ENCODE measurements at places on chromosomes 4 and X.

DNA sequence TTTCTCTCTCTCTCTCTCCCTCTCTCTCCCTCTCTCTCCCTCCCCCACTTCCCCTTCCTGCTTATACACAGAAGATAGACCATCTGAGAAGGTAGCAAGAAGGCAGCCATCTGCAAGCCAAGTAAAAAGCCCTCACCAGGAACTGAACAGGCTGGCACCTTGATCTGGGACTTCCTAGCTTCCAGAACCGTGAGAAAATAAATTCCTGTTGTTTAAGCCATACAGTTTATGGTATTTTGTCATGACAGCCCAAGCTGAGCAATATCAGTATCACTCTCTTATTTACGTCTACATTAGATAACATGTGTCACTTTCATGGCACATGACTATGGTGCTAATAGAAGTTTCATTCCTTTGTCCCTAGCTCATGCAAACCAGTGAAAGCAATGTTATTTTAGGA, 581.1 kb downstream of the INPP4B start:
- peak; percentile 75 for DNase-seq

- no peak for DNase-seq
Measured at GRCh38 chr4:84470204-84470785, 28.8 kb downstream of the NKX6-1 start.

DNA sequence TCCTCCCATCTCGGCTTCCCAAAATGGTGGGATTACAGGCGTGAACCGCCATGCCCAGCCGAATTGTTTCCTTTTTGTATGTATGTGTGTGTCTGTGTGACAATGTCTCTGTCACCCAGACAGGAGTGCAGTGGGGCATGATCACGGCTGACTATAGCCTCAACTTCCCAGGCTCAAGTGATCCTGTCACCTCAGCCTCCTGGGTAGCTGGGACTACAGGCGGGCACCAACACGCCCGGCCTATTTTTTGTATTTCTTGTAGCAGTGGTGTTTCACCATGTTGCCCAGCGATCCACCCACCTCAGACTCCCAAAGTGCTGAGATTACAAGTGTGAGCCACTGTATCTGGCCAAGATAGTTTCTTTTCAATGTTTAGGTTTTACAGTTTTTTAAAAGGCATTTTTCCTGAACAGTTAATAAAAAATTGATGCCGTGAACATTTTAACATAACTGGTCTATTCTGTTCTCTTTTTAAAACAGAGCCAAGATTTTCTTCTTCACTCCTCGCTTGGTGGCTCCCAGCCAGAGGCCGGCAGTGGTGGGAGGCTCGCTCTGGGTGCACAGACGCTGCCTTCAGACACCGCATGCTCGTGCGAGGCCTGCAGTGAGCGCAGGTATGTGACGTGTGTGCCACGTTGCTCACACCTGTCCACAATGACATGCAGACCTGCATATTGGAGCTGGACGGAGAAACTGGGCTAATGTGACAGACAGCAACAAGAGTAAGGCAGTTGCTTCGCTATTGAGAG, 88.5 kb downstream of the FAM193A start:
- no peak for DNase-seq

GRCh38 chrX:2705046-2705832, 14.1 kb downstream of the CD99 start:
- peak; percentile 51 for DNase-seq

GRCh38 chr4:32042486-32043247, 1322.5 kb downstream of the PCDH7 start:
- no peak for DNase-seq

DNA sequence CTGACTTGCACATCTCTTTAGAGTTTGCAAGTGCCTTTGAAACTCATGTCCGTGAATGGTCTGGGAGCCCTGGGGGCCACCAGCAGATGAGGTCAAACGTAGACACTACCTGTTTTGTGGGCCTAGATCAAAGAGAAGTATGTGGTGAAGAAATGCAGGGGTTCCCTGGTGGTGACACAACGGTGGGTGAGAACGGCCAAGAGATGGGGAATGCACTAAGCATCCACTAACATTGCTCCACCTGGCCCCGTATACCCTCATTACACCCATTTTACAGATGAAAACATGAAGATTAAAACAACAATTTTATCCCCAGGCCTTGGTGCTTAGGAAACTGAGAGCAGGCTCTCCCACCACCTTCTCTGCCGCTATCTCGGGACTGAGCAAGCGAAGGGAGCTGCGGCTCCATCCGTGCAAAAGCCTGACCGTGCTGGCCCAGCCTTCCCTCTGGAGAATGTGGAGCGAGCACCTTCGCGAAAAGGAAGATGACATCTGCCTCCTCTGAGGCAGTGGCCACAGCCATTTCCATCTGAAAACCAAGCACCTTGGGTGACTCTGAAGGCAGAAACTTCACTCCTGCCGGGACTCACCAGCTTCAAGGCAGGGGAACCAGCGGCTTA, 91.9 kb downstream of the EVC2 start:
- DNase-seq, result no peak

- DNase-seq, result no peak
Measured at GRCh38 chr4:36209941-36210649, 34.2 kb downstream of the ARAP2 start.

DNA sequence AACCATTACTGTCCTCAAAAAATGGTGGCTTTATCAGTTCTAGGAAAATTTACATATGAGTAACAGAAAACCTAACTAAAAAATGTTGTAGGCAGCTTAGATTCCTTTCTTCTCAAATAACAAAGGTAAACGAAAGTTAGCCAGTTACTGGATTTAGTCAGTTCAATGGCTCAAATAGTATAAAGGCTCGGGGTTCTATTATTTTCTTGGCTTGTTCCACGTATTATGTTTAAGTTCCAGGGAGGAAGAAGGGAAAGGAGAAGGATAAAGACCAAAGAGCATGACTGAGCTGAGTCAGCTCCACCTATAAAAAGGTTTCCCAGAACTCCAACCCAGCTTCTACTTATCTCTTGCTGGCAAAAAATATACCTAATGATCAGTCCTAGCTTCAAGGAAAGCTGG, 41.0 kb upstream of the MAB21L2 start:
- DNase-seq, result no peak

DNA sequence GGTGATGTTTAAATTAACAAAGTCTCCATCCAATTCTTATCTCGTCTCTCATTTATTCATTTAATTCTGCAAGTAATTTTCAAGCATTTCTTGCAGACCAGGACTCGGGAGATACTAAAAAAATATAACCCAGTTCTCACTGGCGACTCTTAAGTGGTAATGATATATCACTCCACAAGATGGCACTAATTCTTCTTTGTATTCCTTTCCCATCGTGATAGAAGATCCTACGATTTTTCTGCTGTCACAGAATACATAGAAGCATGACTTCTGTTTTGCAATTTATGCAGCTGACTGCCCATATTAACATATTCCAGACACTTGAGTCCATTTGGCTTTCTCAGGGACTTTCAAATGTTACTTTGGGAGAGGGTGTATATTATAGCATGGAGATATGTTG, 64.0 kb upstream of the FGF13 start:
- DNase-seq, result peak; percentile 63

- no peak for DNase-seq
Measured at GRCh38 chr4:24137671-24138601, 248.1 kb upstream of the PPARGC1A start.

- no peak for DNase-seq
Measured at GRCh38 chrX:47204970-47205369, 11.3 kb downstream of the UBA1 start.

DNA sequence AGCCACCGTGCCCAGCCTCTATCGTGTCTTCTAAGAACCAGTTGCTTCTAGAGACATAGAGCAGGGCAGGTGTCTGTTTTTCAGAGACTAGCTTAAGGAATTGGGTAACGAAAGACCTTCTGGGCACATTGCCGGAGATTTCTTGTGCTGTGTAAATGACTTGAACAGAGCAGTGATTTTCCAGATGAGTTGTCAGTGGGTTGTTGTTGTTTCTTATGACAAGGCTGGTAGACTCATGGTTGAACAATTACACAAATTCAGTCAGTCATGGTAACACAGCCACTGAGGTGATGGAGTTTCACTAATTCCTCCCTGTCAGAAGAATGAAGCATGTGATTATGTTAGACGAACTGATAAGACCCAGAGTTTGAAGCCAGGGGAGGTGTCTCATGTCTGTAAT, 20.5 kb upstream of the DDX3X start:
- peak; percentile 83 for DNase-seq

DNA sequence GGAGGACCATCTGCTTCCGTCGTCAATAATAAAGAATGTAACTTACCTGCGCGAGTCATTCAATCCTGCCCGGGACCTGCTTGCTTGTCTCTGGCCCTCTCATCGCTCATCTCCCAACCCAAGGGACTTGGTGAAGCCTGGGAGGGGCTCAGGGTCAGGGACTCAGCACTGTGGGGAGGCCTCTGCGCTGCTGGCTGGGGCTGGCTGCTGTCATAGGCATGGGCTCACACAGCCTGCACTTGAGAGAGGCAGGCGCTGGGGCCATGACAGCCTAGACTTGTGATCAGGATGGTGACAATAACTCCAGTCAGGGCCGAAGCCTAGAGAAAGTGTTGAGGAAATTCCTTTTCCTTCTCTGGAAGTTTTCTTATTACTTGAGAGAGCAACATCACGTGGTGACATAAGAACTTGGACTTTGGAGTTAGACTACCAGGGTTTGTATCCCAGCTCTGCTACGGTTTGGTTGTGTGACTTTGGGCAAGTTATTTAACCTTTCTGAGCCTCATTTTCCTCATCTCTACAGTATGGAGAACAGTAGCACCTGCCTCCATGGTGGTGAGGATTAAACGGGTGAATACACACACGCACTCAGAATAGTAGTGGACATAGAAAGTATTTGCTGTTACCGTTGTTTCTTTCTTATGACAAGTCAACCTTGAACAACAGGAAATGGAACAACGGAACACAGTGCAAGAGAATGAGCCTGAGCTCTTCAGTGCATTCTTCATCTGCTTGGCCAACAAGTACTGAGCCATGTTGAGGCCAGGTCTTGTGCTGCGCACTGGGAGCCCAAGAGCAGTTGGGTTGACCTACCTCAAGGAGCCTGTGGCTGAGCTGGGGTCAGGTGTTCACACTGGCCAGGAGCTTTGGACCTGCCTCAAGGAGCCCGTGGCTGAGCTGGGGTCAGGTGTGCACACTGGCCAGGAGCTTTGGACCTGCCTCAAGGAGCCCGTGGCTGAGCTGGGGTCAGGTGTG, 60.5 kb downstream of the TBC1D14 start:
- DNase-seq, result no peak

DNA sequence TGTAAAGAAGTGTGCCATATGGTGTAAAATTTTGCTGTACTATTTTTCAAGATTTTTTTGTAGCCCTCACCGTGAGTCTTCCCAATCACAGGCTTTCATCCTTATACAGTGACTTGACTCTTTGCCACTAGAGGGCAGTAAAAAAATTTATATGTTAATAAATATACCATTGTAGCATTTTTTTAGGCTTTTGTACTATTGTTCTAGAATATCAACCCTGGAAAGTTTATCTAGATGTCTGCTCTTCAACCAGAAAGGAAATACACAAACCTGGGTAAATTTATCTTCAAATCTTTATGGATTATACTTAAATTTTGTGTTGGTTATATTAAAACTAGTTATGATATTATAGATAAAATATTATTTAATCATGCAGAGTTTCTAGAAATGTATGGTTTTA, 235.3 kb downstream of the TENM3 start:
- peak; percentile 70 for DNase-seq

- DNase-seq, result peak; percentile 61
Measured at GRCh38 chrX:74383611-74384010, 37.7 kb upstream of the SLC16A2 start.

Data from GM23248 (cell line).